ENCODE measurements at places on chromosomes 4 and X.

DNA sequence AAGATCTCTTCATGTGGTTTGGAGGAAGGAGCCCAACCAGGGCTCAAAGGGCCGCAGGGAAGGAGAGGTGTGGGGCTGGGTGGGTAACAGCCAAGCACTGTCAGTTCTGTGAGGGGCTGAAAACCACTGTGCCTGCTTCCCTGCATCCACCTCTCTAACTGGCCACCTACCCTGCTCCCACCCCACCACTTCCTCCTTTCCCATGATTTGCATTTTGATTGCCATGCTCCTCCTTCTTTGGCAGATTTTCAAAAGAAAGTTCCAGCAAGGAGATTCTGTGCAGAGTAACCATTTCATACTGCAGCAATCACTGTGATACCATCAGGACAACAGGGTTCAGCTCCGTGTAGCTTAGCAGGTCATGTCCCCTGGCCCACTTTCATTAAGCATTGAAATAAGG is 1.8 kb downstream of the ZNF674 start:
- DNase-seq = no peak

DNA sequence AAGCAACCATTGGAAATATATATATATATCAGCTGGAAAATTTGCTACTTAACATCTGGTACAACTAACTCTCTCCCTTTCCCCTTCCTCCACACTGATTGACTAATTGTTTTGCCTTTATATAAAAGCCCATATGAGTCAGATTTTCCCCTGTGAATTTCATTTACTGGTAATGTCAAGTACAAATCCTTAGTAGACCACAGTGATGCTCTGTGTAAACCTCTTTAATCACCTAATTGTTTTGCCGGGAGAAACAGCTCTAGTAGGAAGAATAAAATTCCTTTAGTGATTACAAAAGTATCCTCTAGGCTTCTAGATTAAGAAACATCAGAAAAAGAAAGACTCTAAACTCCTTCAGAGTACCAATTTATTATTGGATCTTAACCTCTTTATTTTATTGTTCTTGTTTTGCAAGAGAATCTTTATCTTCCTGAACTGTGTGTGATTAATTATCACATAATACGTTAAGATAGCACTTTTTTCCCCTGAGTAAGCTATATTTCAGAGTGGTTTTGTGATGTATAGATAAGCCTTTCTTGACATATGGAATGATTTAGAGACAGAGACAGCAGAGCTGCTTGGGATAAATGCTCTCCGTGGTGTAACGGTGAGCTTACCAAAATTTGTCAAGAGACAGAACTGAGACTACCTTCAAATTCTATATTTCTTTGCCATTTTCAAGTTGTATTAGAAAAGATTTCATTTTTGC is 1606.4 kb upstream of the TENM3 start:
- DNase-seq = peak; percentile 86

- DNase-seq = no peak
These were observed 29.4 kb upstream of the KLHL2 start for GRCh38 chr4:165177725-165178666.

DNA sequence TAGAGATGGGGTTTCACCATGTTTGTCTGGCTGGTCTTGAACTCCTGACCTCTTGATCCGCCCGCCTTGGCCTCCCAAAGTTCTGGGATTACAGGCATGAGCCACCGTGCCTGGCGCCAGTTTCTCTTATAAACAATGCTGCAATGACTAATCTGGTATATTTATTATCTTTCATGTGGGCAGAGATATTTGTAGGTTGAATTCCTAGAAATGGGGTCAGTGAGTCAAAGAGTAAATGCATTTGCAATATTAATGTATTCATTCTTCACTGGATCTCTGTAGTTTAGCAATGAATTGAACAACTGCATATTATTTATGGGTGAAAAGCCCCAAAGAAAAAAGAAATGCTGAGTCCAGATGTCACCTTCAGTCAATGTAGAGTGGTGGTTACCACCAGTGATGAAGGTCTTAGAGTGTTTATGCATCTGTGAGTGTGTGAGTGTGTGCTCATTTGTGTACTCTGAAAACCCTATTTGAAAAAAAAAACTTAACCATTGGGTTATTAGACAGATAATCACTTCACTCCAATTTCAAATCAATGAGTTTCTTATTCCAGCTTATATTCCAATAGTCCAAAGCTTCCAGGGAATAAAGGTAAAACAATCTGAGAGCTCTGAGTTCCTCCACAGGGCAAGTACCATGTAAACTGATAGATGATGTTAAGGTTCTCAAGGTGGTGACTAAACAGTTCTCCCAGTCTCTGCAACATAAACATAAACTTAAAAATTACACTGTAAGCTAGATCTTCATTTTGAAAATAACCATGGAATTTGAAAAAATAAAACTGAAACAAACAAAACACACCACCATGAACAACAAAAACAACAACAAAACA is 22.6 kb upstream of the CD38 start:
- DNase-seq = peak; percentile 64

DNA sequence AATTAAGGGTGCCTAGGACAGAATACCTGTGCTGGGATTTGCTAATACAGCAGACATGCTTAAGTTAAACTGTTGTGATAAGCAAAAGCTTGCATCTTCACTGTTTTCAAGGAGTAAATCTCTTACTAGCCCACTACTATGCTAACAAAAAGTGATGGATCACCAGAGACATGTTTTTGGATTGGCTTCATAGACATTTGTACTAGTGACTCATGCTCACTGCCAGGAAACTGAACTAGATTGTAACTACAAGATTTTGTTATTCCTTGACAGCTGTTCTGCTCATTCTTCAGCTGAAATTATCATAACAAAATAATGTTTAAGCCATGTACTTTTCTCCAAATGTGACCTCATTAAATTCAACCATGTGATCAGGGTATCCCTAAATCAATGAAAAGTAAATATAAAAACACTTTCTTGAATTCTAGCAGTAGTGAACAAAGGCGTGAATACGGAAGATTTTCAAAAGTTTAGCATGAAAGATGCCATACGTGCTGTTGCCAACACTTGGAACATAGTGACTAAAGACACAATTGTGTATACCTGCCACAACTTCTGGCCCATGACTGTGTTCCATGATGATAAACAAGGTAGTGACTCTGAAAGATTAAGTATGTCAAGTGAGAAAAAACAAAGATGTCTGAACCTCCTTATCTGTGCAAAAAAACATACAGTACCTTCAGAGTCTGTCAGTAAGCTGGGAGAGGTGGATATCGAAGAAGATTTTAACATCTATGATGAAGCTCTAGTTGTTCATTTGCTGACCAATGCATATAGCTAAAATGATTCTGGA is 154.0 kb downstream of the BTC start:
- DNase-seq = peak; percentile 87

GRCh38 chr4:36255577-36255976 is 11.3 kb upstream of the ARAP2 start:
- no peak for DNase-seq

DNA sequence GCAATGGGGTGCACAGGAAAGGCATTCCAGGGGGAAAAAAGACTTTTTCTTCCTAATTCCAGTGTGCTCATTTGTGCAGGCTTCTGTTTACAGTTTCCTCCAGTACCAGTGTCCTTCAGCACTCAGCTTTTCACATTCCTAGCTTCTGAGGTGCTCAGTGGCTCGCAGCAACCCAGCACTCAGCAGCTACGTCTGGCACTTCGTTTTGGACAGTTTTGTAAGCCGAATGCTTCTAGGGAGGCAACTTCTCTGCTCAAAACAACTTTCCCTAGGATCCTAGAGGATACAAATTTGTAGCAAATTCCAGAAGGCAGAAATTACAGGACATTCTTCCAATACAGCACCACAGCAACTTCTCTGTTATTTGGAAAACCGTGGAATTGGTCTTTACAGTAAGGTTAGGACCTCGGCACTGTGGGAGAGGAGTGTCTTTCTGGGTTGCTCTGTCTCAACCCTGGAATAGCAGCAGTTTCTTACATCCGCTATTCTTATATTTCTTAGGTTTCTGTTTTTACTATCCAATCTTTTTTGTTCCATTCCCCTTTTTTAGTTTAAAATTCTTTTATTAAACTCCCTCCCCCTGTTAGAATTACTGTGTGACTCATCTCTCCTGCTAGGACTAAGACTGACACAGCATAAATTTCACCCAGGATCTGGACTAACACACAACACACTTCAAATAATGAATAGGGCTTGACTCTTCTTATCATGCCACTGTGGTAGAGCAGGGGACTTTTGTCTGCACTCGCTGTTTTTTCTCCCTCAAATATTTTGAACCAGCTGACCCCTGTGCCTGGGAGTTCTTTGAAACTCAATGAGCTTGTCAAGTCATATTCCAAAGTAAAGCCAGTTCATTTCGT is 1314.7 kb downstream of the FSTL5 start:
- DNase-seq = peak; percentile 56

GRCh38 chrX:150731795-150732194 is 38.6 kb downstream of the MTMR1 start:
- peak; percentile 87 for DNase-seq
